ENCODE measurements at places on chromosomes 12 and 14. TPM values are rescaled to one million over a fixed set of nuclear protein-coding genes. Genes with fewer than 3 reads are reported as not detected.

The PAX9 gene
- total RNA-seq = 23.4 TPM

The SERPINA9 gene
- total RNA-seq = not detected

The GPR162 gene
- 23.2 TPM for total RNA-seq

The DDIT3 gene
- 61.9 TPM for total RNA-seq

The PTHLH gene
- 2.4 TPM for total RNA-seq

The FZD10 gene
- total RNA-seq = not detected

The KRT79 gene
- not detected for total RNA-seq

The NPFF gene
- total RNA-seq = not detected

The LIN7A gene
- total RNA-seq = 10.0 TPM

The LHX5 gene
- not detected for total RNA-seq

The ATL1 gene
- total RNA-seq = 11.4 TPM

The CCDC184 gene
- 0.69 TPM for total RNA-seq

The TAS2R31 gene
- 5.2 TPM for total RNA-seq

The LRP1-AS gene
- not detected for total RNA-seq

The PAH gene
- total RNA-seq = not detected

The LRCOL1 gene
- total RNA-seq = not detected

The ADCY6 gene
- 12.8 TPM for total RNA-seq

The CABP1 gene
- total RNA-seq = 1.6 TPM

The IGFBP6 gene
- total RNA-seq = 7.3 TPM

The GLT1D1 gene
- total RNA-seq = not detected

The CCDC88C gene
- total RNA-seq = 36.8 TPM

The LRP1 gene
- total RNA-seq = 31.0 TPM

The LRR1 gene
- total RNA-seq = 49.2 TPM

The FLVCR2 gene
- total RNA-seq = 0.22 TPM

The ZNF10 gene
- total RNA-seq = 10.1 TPM

The FAM177A1 gene
- 59.2 TPM for total RNA-seq

The RAD51AP1 gene
- 62.5 TPM for total RNA-seq

The CBX5 gene
- total RNA-seq = 235 TPM

The CLEC9A gene
- total RNA-seq = not detected

The GPR68 gene
- 0.30 TPM for total RNA-seq

The WDR89 gene
- total RNA-seq = 19.0 TPM

The ETFBKMT gene
- 2.6 TPM for total RNA-seq

The A2M gene
- total RNA-seq = 2.0 TPM

The CYP46A1 gene
- 0.37 TPM for total RNA-seq

The SLC6A13 gene
- total RNA-seq = not detected

All from A673 (cell line).